ENCODE measurements at places on chromosomes 3 and 15. TPM values are rescaled to one million over a fixed set of nuclear protein-coding genes. Genes with fewer than 3 reads are reported as not detected.

- H3K27ac ChIP-seq: no peak overlapping the region
- H3K4me3 ChIP-seq: no peak overlapping the region
- peaks cover 10% of the 10 kb centered on the region for H3K4me1 ChIP-seq
Measured at GRCh38 chr15:51888593-51889195, 59.2 kb downstream of the TMOD3 start.

GRCh38 chr15:85555875-85556617, 175.6 kb downstream of the AKAP13 start:
- H3K4me1 ChIP-seq: peaks cover 64% of the 10 kb centered on the region
- no peak overlapping the region for H3K4me3 ChIP-seq
- H3K27ac ChIP-seq: peak overlapping the region; percentile 80
- DNase-seq: no peak

DNA sequence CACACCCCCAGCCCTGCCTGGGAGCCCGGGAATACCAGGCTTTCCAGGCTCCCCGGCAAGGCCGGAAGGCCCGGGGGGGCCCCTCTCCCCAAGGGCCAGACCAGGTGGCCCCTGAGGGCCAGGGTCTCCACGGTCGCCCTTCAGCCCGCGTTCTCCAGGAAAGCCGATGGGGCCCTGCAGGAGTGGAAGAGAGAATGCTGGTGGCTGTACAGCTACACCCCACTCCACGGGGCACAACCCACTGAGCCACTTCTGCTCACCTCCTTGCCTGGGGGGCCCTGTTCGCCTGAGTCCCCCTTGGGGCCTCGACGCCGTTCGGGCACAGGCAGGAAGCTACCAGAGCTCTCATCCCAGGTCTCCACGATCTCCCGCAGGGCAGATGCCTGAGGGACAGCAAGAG, 11.8 kb upstream of the UCN2 start:
- H3K4me3 ChIP-seq: no peak overlapping the region
- H3K27me3 ChIP-seq: no peaks in the 10 kb centered on the region
- no peak overlapping the region for H3K27ac ChIP-seq
- no peaks in the 10 kb centered on the region for H3K4me1 ChIP-seq

GRCh38 chr15:39631357-39631756, 50.5 kb downstream of the THBS1 start:
- no peaks in the 10 kb centered on the region for H3K27me3 ChIP-seq
- peaks cover 2% of the 10 kb centered on the region for H3K36me3 ChIP-seq
- peak; percentile 38 for DNase-seq
- H3K4me3 ChIP-seq: no peak overlapping the region

GRCh38 chr3:127368186-127369032, 80.6 kb upstream of the PRR20G start:
- H3K4me3 ChIP-seq: no peak overlapping the region
- H3K27me3 ChIP-seq: peaks cover 5% of the 10 kb centered on the region
- no peaks in the 10 kb centered on the region for H3K4me1 ChIP-seq
- no peak overlapping the region for H3K27ac ChIP-seq
- no peaks in the 10 kb centered on the region for H3K36me3 ChIP-seq

GRCh38 chr3:140459462-140459861, 218.4 kb upstream of the TRIM42 start:
- DNase-seq: no peak
- H3K27me3 ChIP-seq: peaks cover 1% of the 10 kb centered on the region
- no peak overlapping the region for H3K4me3 ChIP-seq

DNA sequence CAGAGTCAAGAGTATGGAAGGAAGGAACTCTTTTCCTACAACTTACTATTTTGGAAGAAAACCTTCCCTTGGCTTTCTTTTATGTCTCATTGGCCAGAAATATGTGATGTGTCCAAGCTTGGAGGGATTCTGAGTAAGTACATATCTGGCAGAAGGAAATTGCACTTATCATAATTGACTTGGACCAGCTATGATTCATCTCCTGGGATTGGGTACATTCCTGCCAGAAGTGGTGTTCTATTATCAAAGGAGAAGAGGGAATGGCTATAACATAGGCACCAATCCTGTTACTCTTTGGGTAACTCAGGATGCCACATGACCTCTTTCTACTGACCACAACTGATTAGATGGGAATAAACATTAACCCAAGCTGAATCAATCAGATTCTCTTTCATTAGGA, 13.5 kb upstream of the DAZL start:
- H3K36me3 ChIP-seq: no peaks in the 10 kb centered on the region
- no peak for DNase-seq
- no peaks in the 10 kb centered on the region for H3K4me1 ChIP-seq
- no peaks in the 10 kb centered on the region for H3K27me3 ChIP-seq

The PGBD4 gene
- 2.6 TPM for total RNA-seq

The LSAMP gene
- total RNA-seq: not detected

The LRRC3B gene
- not detected for total RNA-seq

The DCUN1D1 gene
- 39.6 TPM for total RNA-seq

The ABHD10 gene
- 66.5 TPM for total RNA-seq

The TRH gene
- total RNA-seq: not detected
